ENCODE measurements at places on chromosomes 7 and 10.

- no peak for DNase-seq
Observed at GRCh38 chr7:107995184-107996071, 7.5 kb downstream of the LAMB1 start.

GRCh38 chr10:99523251-99523773, 9.4 kb upstream of the NKX2-3 start:
- no peak for DNase-seq

DNA sequence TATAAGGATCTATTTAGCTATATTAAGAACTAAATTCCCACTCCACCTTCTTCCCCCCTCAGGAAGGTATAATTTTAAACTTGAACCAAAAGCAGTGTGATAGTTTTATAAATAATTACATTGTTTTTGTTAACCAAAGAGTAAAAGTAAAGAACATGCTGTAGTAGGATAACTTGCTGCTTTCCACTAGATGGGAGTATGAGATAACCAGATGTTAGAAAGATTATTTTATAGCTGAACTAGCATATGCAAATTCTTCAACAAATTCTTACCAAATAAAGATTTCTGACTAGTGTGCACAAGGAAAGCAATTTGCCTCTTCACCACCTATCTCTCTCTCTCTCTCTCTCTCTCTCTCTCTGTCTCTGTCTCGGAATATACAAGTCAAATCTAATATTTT, 31.8 kb downstream of the TES start:
- DNase-seq = no peak

DNA sequence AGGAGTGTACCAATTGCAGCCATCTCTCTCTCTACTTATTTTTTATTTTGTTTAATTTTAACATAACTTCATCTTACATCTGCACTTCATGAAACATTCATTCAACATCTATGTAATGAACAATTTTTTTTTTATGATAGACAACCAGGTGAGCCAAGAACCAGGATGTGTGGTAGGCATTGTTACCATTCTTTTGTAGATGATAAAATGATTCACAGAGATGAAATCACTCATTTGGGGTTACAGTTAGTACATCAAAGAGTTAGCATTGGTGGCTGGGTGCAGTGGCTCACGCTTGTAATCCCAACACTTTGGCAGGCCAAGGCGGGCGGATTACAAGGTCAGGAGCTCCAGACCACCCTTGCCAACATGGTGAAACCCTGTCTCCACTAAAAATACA, 127.8 kb downstream of the HDAC9 start:
- no peak for DNase-seq

GRCh38 chr7:26189697-26190096, 10.8 kb downstream of the HNRNPA2B1 start:
- no peak for DNase-seq

- no peak for DNase-seq
Observed at GRCh38 chr10:8361510-8361844, 307.0 kb downstream of the GATA3 start.

- no peak for DNase-seq
Observed at GRCh38 chr10:17516376-17516775, 62.0 kb upstream of the ST8SIA6 start.

DNA sequence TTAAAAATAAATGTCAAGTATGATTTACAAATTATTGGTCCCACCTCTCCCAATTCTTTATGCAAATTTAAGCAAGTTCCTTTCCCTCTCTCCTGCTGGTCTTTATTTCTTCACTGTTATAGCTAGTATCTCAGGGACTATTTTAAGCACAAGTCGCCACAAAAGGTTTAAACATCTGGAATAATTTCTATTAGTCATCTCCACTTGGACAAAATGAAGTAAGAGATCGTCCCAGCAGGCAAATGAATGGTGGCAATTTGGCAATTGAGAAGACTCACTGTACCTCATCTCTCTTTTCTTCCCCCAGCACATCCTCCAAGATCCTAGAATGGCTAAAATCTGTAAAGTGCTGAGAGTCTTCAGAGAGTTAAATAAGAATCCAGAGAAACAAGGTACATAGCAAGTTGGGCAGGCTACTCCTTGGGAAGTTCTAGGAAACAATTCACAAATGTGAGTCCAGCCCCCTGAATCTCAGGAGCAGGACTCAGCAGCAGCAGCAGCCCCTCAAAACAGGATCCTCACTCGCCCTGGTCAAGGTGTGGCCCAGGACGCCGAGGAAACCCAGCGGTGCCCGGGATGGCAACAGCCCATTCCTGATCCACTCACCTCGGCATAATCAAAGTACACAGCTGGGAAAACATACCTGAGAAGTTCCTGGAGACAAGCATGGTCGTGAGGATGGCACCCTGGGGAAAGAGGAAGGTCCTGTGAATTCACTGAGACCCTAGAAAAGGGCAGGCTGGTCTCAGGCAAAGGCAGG, 30.3 kb upstream of the NDST2 start:
- no peak for DNase-seq

DNA sequence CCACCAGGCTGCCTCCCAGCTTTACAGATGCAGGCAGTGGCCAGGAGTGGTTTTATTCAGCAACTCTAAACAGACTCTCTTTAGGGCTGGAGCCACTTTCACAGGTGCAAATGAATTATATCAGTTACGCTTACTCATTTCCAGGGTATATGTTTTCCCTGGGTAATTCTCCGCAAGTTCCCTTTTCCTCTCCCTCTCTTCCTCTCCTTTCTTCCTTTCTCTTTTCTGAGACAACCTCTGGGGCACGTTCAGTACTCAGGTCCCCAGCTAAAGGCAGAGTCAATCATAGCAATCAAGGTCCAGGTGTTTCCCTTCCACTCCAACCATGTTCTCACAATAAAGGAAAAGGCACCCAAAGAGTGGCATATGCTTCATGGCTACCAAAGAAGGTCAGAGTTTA, 41.3 kb downstream of the PDLIM1 start:
- DNase-seq = no peak

GRCh38 chr7:74284781-74285259, 4.4 kb upstream of the CLIP2 start:
- DNase-seq = no peak

- DNase-seq = no peak
Observed at GRCh38 chr7:35362341-35362740, 108.4 kb upstream of the TBX20 start.

GRCh38 chr10:132904181-132904813, 38.1 kb downstream of the CFAP46 start:
- peak; percentile 83 for DNase-seq

DNA sequence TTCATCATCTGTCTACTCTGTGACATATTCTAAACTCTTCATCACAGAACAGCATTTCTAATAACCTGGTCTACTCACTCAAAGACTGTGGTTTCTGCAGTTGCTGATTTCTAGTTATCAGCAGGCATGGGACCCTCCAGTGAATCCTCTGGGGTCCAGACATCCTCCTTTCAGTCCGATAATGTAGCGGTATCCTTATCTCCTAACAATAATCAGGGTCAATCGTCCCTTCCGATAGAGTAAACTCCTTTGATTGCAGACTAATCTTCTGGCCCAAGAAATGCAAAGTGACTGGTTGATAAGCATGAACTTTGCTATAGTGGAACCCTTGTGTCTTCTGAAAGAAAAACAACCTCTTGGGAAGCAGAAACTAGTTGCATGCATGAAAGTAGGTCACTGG, 1209.8 kb upstream of the CELF2 start:
- DNase-seq = no peak

DNA sequence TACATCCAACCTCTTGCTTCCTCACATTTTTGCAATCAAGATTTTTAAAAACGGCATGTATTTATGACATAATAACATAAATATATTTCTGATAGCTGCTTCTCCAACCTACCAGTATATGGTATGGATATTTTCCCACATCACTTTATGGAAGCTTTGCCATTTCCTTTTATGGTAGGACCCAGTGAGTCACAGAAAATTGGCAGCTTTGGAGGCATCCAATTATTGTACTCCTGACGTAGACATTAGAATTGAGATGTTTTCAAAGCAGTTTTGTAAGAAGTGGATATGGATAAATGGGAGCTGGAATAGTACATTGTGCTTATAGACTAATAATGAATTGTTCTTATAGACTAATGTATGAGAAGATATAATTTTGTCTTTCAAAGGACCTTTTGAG, 23.8 kb upstream of the BICC1 start:
- no peak for DNase-seq

DNA sequence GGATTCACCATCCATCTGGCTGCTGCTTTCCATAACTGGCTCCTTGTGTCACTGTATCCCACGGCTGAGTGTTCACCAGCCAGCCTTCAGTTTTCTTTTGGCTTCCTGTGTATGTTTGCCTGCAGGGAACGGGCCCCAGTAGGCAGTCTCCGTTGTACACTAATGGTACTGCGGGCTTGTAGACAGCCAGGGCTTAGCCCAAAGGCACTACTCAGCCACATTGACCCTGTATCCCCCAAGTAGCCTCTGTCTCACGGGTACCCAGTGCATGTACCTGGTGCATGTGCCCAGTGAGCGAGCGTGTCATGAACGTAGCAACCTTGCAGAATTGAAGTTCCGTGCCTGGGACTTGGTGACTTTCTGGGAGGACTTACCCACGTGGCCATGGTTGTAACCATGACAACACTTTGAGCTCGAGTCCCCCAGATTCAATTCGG, 6.1 kb downstream of the PFKFB3 start:
- DNase-seq = no peak

DNA sequence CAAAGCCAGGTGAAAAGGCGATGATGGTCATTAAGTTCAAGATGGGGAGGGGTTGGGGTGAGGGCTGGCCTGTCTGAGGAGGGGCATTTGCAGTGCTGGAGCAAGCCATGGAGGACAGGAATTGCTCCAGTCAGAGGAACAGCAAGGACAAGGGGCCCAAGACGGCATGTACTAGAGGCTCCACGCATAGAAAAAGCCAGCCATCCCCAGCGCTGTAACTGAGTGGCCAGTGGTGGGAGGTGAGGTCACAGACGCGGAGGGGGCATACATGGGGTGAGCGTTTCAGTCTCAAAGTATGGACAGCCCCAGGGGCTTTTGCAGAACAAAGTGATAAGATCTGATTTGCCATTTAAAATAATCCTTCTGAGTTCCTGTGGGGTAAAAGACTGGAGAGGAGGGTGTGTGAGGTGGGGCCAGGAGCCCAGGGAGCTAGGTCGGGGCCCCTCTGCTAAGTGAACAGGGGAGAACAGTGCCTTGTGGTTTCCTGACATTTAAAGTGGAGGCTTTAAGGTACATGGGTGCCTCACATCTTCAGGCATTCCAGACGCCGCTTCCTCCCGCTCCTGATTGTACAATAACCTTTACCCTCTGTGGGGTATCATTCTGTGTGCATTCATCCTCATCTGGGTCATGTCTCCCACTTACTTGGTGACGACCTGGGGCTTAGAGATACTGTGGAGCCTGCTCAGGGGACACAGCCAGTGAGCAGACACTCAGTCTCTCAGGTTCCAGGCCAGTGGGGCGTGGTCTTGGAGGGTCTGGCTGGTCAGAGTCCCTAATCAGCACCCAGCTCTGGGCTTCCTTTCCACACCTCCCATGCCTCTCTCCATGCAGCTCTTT, 105.6 kb upstream of the GPR26 start:
- no peak for DNase-seq

GRCh38 chr10:14586901-14587300, 187.8 kb downstream of the FAM107B start:
- no peak for DNase-seq

- DNase-seq = no peak
Observed at GRCh38 chr10:67936416-67936815, 52.0 kb downstream of the SIRT1 start.

DNA sequence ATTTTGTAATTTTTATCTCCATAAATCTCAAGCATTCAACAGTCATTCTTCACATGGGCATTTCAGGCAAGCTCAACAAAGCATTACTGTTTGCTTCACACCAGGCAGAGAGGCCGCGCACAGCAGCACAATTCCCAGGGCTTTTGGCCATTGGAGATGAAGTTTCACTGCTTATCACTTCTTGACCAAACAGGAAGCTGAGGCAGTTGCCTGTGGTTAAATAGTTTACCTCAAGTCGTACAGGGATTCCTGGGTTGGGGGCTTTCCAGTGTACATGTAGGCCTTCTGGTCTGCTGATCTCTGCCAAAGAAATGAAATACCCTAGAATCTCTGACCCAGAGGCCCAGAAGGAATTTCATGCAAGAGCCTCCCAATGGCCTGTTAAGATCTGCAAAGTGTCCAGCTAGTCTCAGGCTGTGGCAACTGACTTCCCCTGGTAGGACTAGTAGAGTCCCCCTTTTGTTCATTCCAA, 11.2 kb upstream of the PRDX3 start:
- DNase-seq = no peak

DNA sequence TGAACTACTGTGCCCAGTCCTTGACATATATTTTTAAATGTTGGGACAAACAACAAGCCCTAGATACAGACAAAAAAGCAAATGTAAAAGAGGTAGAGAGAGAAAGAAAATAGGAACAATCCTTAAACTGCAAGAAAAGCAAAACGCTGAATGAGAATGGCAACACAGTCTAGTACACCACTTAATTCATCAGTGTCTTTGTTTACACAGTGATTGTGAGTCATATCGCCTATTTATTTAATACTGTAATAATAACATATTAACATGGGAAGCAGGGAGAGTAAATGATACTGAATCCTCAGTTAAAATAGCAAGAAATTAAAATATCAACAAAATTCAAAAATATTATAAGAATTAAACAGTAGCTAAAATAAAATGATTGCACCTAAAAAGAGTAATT, 9.8 kb upstream of the LRRTM3 start:
- no peak for DNase-seq

DNA sequence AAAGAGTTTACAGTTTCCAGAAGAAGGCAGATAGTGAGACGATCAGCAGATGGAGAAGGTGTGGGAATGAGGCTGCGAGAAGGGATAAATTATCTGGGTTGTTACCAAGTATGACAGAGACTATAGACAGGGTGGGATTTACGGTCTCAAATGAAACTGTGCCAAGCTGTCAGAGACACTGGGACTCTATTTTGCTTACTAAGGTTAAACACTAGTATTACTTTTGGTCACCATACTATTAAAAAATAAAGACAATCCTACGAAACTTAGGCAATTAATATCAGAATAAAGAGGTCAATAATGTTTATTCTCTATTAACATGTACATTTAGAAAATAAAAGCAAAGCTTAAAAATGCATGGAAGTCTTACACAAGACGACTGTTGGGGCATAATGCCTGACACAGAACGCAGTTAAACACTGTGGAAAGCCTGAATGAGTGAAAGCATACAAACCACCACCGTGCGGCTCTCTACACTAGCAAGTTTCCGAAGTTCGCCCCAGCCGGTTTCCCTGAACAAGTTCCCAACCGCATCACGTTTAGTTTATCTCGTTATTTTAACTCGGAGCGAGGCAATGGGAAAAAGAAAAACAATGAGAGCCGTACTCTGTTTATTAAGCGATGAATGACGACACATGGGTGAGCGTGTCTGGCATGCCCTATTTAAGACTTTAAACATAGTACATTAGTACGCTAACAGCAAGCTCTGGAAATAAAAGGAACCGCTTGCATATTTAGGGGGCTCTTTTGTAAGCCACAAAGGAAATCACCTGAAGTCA, 909 bp upstream of the CC2D2B start:
- peak; percentile 40 for DNase-seq

GRCh38 chr7:129529643-129530042, 27.3 kb downstream of the SMKR1 start:
- no peak for DNase-seq

GRCh38 chr7:153524070-153524601, 528.1 kb upstream of the DPP6 start:
- no peak for DNase-seq

Measured in D341Med (cell line).